NCI-H2029 treated with DMSO at 0.1 percent for 48 hours (cell line): ENCODE measurements at places on chromosomes 7 and 10.

- no peak for DNase-seq
Measured at GRCh38 chr10:132264306-132264950, 43.3 kb downstream of the STK32C start.

GRCh38 chr7:121076350-121077164 lies 88.0 kb downstream of the CPED1 start:
- DNase-seq = no peak

DNA sequence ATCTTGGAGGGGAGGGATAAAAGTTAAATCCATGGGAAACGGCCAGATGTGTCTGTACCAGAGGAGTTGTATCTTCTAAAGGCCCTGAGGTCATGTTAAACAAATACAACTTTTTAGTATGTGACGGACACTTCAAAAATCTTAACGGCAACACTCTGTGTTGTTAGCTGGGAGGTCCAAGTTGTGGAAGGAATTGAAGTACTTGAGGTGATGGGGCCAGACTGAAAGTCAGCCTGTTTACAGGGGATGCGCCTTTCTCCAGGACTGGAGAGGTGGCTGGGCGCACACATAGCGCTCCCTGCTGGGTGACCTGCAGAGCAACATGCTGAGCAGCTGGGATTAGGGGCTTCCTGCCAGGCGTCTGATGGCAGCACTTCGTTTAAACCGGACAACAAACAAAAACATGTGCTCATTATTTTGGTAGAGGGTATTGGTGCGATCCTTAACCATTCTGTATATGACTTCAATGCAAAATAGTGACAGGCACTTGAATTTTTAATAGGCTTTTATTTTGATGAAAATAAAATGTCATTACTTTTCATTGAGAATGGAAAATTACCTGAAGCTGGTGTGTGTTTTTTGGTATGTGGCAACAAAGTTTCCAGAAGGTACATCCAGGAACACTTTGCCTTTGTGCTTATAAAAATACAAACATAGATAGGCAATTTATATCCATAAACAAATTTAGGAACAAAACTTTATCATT lies 198.2 kb downstream of the MLLT10 start:
- no peak for DNase-seq

DNA sequence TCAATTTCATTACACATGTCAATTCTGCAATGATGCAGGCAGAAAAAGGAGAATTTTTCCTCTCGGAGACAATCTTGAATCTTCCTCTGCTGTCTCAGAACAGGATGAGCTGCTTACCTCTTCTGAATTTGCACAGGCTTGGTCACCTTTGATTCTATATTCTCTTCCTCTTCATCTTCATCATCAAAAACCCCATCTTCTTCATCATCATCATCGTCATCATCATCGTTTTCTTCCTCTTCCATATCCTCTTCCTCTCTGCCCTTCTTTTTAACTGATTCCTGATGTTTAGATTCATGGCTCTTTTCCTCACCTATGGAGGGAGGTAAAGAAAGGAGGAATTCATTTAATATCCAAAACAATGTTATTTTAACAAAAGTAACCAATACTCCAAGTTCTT lies 8.0 kb downstream of the RBM28 start:
- no peak for DNase-seq

DNA sequence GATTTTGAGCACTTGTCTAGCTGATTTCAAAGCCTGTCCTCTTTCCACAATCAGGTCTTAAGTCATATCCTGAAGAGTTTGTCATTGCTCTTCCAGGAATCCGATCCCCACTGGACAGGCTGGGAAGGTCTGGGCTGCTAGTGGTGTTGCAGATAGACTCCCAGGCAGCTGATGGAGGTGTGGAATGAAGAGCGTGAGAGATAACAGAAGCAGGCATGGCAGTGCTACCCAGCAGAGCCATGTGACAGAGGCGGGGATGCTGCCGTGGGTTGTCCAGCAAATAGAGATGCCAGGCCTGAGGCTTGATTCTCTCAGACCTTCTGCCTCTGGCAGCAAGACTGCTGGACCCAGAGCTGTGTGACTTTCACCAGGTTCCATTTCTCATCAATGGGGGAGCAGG lies 116.5 kb upstream of the EEPD1 start:
- no peak for DNase-seq

- DNase-seq = no peak
Measured at GRCh38 chr10:63887023-63887589, 365.9 kb downstream of the REEP3 start.

DNA sequence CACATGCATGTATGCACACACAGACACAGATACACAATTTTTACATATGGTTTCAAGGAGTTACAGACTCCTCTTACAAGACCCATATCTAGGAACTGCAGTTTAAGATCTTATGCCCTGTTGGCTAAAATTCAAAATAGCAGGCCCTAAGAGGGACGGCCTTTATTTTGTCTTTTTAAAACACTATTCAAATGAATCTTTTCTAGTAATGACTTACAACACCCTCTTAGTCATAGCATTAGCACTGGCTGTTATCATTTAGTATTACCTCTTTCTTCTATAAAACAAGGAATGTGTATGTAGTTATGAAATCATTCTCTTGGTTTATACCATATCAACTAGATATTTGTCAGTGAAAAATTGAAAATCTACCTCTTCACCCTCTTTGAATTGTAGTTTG lies 15.3 kb downstream of the PAPSS2 start:
- DNase-seq = no peak

- DNase-seq = no peak
Measured at GRCh38 chr7:155844019-155844453, 31.8 kb upstream of the SHH start.

DNA sequence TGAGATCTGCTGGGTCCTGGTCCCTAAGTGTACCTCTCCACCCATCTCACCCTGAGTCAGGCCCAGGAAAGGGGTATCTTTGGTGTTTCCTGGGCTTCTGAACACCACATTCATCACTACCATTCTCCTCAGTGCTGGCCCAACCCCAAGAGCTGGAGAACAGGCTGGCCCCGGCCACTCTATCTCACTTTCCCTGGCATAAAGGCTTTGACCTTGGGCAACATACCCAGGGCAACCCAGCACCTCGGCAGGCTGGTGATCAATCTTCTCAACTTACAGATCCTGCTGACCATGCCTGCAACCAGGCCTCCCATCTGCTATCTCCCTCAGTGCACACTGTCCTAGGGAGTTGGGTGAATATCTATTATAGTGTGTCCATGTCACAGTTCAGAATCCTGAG lies 2.1 kb downstream of the VSIR start:
- DNase-seq = no peak

- DNase-seq = no peak
Measured at GRCh38 chr10:90885176-90885575, 13.4 kb downstream of the RPP30 start.

DNA sequence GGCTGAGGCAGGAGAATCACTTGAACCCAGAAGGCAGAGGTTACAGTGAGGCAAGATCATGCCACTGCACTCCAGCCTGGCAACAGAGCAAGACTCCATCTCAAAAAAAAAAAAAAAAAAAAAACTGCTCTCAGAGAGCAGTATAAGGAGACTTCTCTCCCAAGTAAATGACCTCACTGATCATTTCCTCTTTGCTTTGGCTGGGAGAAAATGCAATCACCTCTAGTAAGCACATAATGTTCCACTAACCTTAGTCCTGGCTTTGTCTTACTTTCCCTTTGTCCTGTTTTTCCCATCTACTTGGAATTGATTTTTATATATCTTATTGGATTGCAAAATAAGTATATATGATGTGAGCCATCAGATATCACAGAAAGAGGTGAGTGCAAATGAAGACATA lies 2.5 kb downstream of the SLC25A13 start:
- DNase-seq = no peak

GRCh38 chr7:80960244-80960795 lies 41.5 kb upstream of the SEMA3C start:
- no peak for DNase-seq

- DNase-seq = no peak
Measured at GRCh38 chr10:26448706-26449435, 10.7 kb downstream of the APBB1IP start.

GRCh38 chr7:54843841-54844355 lies 84.9 kb upstream of the SEC61G start:
- DNase-seq = no peak

GRCh38 chr10:76336213-76336963 lies 905.0 kb downstream of the LRMDA start:
- DNase-seq = no peak

- DNase-seq = no peak
Measured at GRCh38 chr10:69220041-69220451, at the start of gene HKDC1. TSS of gene HKDC1 (plus strand) at chr10:69220332. CDS start at chr10:69220436, 104 bp downstream.

DNA sequence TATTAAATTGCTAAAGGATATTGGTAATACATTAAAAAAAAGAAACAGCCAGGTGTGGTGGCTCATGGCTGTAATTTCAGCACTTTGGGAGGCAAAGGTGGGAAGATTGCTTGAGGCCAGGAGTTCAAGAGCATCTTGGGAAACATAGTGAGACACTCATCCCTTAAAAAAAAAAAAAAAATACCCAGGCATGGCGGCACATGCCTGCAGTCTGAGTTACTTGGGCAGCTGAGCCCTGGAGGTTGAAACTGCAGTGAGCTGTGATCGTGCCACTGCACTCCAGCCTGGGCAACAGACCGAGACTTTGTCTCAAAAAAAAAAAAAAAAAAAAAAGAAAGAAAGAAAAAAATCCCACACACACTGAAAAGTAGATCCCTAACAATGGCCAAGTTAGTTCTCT lies 59.7 kb downstream of the MACC1 start:
- no peak for DNase-seq

GRCh38 chr10:132425029-132425756 lies 28.2 kb downstream of the PWWP2B start:
- no peak for DNase-seq

DNA sequence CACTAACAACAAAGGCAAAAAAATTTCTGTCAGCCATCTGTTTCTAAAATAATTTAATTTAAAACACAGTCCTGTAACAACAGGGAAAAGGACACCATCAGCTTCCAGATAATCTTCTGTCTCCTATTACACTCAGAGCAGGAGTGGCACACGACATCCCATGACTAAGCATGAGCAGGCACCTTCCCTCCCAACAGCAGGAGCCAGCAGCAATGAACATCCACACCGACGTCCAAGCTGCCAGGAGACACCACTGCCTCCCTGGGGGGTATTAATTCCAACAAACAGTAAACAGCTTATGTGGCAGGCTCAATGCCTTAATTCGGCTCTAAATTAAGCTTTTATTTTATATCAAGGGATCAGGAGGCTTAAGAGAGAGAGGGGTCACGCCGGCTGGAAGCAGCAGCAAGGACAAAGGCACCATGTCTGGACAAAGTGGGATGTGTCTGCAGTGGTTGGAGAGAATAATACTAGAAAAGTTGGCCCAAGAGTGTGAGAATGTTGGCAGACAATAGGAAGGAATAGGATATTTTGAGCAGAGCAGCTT lies 45.7 kb downstream of the KIAA1549 start:
- DNase-seq = no peak

GRCh38 chr10:124576526-124577420 lies 115.2 kb downstream of the LHPP start:
- no peak for DNase-seq

GRCh38 chr10:47402641-47403301 lies 18.7 kb upstream of the ZNF488 start:
- no peak for DNase-seq

DNA sequence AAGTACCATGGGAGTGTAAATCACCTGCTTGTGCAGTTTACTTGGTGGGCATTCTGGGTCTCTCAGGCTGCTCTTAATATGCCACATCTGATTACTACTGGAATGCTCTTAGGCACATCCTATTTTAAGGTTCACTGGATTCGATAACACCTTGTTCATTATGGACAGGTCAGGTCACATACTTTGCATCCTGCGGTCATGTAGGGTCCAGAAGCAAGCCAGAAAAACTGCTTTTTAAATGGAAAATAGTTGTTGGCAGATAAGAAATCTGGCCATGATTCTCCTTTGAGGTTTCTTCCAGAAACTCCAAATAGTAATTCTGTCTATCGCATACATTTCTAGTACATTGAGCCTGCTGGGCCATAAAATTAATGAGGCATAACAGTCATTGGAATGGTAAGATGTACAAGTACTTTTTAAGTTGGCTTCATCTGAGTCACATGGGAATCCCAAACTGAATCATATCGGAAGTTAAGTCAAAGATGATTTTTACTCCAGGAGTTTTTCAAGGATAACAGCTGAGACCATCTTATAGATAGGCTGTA lies 371.9 kb downstream of the LRRTM3 start:
- DNase-seq = no peak

- DNase-seq = no peak
Measured at GRCh38 chr10:5499493-5500140, at the start of gene CALML5. TSS of gene CALML5 (minus strand) at chr10:5499570. CDS start at chr10:5499438, 132 bp downstream.

DNA sequence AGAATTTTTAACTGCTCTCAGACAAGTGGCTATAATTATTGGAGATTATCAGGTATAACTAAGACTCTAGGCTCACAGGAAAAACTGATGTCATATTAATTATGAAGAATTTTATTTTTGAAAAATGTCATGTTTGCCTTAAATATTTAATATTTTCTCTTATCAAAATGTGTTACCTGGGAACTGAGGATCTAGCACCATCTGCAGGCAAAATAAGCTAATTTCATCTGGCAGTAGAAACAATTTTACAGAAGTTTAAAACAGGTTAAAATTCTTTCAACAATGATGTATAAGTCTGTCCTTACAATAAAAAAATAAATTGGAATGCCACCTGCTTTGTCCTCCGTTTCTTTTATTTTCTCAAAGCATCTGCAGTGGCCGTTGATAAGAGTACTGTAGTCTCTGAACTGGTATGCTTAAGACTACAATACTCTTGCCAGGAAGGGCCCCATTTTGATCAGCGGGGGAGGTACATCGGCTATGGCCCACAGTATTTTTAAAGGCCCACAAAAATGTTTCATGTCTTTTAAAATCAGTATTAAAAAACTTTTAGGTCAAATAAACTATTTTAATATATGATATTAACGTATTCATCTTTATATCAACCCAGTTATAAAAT lies 81.3 kb downstream of the VWDE start:
- peak; percentile 24 for DNase-seq

DNA sequence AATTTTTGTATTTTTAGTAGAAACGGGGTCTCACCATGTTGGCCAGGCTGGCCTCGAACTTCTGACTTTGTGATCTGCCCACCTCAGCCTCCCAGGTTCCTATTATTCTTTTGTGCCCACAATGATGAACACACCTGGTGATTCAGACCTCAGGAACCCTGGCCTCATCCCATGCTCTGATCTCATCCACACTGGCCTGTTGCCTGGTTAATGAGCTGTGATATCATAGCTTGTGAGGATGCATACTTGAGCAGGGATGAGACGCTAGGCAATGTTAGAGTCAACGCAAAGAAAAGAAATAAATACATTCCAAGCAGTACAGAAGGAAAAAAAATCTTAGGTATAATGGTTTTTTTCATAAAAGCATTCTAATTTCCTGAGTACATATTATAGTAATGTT lies 82.4 kb upstream of the RNF32 start:
- DNase-seq = peak; percentile 23
